HFF-Myc (cell line): ENCODE measurements at places on chromosomes 1 and 21.

DNA sequence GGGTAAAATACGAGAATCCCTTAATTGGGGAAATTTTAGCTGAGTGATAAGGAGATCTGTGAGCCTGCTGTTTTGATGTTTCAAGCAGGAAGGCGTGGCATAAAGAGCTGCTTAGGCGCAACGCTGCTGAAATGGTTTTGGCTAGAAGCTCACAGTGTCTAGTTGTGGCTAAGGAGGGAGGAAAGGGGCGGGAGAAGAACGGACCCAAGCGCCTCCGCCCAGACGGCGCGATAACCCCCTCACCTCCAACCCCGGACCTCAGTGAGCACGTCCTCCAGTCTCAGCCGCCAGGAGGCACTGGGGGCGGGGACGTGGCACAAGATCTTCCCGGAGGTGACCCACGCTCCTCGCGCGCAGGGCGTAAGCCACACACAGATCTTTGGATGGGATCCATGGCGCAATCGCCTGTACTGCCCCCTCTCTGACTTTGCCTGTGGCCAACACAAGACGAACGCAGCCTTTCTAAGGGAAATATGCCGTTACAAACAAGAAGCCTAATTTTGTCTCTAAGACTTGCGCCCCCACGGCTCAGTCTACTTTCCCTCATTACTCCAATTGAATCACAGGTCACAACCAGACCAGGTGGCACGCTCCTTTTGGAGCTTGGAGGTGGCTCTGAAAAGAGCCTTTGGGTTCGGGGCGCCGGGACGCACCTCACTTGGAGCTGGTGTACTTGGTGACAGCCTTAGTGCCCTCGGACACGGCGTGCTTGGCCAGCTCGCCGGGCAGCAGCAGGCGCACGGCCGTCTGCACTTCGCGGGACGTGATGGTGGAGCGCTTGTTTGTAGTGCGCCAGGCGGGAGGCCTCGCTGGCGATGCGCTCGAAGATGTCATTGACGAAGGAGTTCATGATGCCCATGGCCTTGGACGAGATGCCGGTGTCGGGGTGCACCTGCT is 23.4 kb upstream of the RNF187 start:
- DNase-seq: no peak

GRCh38 chr1:6260433-6260934 is 414 bp downstream of the GPR153 start:
- DNase-seq: no peak

DNA sequence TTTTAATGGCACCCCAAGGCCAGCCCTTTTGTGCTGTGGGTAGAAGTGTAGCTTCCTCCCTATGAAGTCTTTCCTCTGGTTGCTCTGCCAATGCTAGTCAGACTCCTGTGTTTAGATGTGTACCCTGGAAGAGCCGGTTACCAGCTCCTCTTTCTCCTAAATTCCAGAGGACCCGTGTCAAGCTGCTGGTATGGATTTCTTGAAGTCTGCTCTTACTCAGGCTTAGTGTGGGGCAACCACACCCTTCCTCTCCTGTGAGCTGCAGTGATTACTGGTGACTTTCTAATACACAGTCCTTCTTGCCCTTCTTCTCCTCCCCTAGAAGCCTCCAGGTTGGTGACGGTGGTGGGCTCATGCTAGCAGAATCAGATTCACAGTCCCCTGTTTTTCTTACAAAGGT is 74.1 kb upstream of the AKT3 start:
- no peak for DNase-seq

DNA sequence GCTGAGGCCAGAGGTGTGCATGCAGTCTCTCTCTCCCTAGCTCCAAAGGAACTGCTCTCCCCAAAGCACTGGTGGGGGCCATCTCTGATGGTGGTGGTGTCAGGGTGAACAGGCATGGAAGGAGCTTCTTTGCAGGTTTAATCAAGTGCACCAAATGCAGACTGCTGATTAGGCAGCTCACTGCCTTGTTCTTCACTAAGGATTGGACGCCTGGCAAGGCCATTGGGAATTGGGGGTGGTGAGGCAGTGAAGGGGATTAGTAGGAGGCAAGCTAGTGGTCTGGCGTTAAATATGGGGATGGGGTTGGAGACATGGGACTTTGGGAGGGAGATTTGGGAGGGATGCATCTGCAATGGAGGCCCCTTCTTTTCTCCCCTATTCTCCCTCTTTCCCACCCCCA is 1.5 kb downstream of the CACNA1E start:
- DNase-seq: no peak

DNA sequence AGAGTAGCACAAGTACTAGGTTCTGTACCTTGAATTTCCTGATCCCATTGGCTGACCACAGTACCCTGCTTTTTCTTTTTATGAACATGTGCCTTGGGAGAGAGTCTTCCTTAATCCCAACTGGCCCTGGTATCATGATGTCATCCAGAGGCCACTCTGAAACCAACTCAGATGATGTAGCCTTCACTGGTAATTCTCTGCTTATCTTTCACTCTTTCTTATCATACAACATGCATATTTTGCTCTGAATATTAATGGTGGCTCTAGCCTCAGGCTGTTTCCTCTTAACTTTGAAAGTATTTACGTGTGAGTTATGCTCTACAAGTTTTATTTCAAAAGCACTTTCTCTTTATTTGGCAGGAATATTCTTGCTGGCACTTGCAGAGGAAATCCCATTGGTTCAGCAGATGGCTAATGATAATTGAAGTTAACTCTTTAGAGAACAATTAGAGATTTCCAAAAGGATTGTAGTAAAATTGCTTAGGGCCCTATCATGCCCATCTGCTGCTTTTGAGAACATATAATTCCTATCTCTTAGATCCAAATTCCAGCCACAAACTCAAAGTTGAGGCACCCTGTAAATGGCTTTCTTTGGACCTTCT is 86.1 kb downstream of the PTGER3 start:
- no peak for DNase-seq

- DNase-seq: no peak
These were observed 14.1 kb downstream of the COP1 start for GRCh38 chr1:176193023-176193422.

- no peak for DNase-seq
These were observed 12.1 kb downstream of the PLOD1 start for GRCh38 chr1:11946647-11947046.

GRCh38 chr1:220817907-220818306 is 31.2 kb downstream of the MTARC1 start:
- DNase-seq: no peak

DNA sequence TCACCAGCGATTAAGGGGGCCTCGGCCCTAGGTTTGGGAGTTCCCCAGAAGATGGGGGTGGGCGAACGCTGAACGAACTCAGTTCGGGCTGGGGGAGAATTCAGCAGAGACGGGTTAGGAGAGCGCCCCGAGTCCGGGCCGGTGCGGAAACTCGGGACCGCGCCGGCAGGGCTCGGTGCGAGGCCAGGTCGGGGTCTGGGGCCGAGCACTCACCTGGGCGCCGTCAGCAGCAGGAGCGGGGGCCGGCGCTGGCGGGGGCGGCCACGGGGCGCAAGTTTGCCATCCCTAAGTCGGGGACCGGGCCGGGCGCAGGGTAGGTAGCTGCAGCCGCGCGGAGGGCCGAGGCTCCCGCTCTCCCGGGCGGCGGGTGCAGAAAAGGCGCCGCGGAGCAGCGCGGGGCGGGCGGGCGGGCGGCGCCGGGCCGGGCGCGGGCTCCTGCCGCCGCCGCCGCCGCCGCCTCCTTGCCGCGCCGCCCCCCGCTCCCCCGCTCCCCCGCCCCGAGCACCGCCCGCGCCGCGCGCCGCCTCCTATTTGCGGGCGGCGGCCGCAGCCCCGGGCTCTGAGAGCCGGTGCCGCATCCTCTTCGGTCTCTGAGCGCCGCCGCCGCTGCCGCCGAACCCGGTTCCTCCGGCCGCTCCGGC is 349 bp downstream of the ADGRB2 start:
- no peak for DNase-seq

- no peak for DNase-seq
These were observed 208.7 kb downstream of the PTPRU start for GRCh38 chr1:29444782-29445729.

DNA sequence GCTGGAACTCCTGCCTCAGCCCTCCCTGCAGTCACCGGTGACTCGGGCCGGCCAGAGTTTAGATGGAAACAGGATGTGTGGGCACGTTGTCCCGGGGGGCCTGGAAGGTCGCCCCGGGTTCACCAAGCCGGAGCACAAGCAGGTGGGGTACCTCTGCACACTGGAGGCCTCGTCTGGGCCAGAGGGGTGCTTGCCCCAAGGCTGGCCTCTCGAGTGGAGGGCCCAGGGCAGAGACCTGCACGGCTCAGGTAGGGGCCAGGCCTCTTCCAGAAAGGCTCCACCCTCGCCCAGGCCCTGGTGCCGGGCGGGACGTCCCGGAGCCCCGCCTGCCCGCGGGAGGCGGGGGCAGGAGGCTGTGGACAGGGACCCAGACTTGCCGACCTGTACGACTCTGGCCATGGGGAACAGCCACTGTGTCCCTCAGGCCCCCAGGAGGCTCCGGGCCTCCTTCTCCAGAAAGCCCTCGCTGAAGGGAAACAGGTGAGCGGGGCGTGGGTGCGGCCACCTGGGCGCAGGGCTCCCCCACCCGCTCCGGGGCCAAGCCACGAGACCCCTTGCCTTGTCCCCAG is at the start of gene PLEKHN1:
PLEKHN1 (plus strand) TSS at position 348 of the 569 bp plus-strand sequence; CDS start at position 398, 50 bp downstream.
- DNase-seq: no peak
